ENCODE measurements at places on chromosomes 5 and 9.

DNA sequence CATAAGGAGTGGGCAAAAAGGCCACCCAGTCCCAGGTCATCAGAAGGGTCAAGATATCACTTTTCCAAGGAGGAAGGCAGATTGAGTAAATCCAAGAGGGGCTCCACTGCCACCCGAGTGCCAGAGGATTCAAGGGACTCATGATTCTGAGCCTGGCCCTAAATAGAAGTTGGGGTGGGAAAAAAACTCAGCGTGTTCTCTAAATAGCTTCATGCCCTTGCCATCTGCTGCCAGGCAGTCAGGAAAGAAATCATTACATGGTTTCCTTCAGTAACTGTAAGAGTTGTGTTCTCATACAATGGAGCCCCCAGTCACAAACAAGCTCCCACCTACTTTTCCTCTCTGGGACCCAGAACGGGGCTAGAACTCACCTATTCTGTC lies 37.2 kb downstream of the SAR1B start:
- DNase-seq, result no peak

GRCh38 chr9:16720386-16720785 lies 150.1 kb downstream of the BNC2 start:
- no peak for DNase-seq

DNA sequence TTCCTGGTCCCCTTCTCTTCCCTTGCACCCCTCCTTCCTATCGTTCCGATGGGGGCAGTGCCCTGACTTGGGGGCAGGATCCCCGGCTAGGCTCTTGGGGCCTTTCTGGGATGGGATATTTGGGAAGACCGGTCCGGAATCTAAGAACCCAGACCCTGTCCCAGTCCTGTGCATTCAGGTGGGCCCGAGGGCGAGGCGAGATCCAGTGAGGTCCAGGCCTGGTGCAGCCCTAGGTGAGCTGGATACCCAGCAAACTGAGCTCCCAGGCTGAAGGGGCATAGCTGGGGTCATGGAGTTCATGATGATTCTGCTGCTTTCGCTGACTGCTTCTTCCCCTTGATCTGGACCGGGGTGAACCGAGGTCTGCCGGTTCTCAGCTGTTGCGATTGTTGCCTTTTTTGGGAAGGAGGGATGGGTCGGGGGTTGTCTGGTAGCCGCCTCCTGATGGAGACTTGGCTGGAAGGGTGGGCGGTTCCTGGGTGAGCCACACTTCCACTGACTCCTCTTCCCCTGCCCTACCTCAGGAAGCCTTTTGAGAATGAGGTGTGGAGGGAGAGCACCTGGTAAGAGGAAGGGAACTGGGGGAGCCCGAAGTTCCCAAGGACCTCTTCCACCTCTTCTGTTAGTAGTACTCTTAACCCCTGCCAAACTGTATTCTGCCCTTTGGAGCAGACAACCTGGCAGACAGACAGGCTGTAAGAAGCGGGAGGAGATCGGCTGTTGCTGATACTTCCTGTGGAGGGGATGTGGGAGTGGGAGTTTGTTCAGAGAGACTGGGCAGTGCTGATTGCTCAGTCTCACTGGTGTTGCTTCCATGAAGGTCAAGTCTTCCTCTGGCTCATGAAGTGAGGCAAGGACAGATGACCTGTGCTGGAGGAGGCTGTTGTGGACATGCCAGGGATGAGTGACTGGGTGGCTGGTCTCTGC lies 1.0 kb downstream of the LRRC8A start:
- DNase-seq, result no peak

DNA sequence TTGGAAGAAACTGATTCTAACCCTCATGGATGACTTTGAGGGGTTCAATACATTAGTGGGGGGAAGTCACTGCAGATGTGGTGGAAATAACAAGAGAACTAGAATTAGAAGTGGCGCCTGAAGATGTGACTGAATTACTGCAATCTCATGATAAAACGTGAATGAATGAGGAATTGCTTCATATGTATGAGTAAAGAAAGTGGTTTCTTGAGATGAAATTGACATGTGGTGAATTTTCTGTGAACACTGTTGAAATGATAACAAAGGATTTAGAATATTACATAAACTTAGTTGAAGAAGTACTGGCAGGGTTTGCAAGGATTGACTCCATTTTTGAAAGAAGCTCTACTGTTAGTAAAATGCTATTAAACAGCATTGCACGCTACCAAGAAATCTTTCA lies 113.0 kb downstream of the UGCG start:
- no peak for DNase-seq

GRCh38 chr5:82320966-82321365 lies 42.8 kb upstream of the RPS23 start:
- no peak for DNase-seq

DNA sequence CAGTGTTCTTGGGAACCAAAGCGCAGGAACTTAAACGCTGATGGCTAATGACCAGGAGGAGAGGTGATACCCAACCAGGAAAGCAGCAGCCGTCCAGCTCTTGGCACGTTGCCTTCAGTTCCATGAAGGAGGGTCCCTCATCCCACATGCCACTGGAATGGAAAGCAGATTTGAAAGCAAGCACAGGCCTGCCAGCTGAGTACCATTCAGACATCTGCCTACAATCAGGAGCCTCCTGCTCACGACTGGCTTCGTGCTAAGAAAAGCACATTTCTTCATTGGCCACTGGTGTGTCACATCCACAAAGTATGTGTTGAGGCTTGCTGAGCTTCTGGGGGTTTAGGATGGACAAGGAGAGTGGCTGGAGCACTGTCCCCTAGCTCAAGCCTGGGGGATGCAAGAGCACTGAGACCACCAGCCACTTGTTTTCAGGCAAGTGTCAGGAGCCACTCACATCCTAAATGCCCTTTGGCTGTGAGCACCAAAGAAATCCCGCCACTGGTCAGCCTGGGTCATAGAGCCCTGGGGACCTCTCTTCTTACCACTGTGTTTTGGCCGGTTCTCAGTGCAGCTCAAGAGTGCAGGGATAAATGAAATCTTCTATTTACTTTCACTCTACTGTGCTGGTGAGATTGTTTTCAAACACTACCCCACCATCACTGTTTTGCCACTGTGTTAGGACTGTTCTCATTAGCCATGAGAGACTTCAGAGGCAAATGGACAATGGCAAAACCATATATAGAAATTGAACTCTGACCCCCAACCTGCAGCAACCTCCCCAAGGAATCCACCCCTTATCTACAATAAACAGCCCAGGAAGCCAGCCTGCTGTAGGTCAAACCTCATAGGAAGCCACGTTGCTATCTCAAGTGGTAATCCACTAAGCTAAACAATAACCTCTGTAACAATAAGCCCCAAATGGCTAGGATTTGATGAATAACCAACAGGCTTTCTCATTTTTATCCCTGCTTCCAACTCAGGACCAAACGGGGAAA lies 58.3 kb downstream of the MTX3 start:
- no peak for DNase-seq

- no peak for DNase-seq
These were observed 47.2 kb downstream of the SGTB start for GRCh38 chr5:65674749-65675148.

DNA sequence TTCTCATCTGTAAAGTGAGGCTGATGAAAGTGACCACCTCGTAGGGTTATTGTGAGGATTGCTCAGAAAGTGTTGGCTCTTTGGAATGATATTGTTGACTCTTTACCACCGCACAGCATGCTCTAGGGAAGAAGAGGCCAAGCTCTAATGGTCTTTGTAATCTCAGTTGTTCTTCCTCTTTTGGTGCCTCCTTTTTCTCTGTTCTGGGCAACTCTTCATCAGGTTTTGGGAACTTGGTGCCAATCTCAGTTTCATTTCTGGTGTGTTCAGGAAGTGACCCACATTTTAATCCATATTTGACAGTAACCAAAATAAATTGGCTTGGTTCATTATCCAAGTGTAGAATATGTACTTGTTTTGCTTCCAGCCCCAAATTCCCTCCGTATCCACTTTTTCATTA lies 25.1 kb downstream of the ARHGAP26 start:
- DNase-seq, result no peak

DNA sequence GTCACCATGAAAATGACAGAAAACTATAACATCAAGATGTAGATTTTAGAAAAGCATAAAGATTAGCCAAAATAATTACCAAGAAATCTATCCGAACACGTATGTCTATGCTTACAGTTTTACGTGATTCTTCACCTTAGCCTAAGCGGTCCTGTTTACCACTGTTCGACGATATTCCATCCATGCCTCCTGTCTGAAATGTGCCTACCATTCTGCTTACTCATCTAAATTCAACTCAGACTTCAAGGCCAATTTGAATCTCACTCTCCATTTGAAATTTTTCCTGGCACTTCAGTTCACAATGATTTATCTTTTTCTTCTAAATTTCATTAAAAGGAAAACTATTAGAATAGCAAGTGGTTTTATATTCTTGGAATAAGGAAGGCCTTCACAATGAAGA lies 15.4 kb downstream of the ZDHHC21 start:
- DNase-seq, result no peak

GRCh38 chr5:124157320-124157719 lies 589.1 kb downstream of the ZNF608 start:
- peak; percentile 3 for DNase-seq

GRCh38 chr5:78756858-78757257 lies 108.3 kb upstream of the LHFPL2 start:
- no peak for DNase-seq

- no peak for DNase-seq
These were observed 118.0 kb upstream of the FSTL4 start for GRCh38 chr5:133730346-133730745.

DNA sequence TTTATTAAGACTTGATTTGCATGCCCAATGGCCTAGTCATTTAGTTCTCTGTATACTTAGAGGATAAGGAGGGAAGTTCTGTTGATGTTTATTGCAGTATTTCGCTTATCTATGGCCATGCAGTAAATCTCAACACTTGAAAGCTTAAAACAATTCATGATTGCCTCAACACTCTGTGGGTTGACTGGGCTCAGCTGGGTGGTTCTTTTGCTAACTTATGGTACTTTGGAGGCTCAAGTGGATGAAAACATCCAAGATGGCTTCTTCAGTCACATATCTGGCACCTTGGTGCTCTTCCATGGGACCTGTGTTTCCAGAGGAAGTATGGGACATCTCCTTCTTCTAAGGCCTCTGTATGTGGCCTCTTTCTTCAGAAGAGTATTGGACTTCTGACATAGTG lies 10.3 kb upstream of the ROR2 start:
- no peak for DNase-seq

DNA sequence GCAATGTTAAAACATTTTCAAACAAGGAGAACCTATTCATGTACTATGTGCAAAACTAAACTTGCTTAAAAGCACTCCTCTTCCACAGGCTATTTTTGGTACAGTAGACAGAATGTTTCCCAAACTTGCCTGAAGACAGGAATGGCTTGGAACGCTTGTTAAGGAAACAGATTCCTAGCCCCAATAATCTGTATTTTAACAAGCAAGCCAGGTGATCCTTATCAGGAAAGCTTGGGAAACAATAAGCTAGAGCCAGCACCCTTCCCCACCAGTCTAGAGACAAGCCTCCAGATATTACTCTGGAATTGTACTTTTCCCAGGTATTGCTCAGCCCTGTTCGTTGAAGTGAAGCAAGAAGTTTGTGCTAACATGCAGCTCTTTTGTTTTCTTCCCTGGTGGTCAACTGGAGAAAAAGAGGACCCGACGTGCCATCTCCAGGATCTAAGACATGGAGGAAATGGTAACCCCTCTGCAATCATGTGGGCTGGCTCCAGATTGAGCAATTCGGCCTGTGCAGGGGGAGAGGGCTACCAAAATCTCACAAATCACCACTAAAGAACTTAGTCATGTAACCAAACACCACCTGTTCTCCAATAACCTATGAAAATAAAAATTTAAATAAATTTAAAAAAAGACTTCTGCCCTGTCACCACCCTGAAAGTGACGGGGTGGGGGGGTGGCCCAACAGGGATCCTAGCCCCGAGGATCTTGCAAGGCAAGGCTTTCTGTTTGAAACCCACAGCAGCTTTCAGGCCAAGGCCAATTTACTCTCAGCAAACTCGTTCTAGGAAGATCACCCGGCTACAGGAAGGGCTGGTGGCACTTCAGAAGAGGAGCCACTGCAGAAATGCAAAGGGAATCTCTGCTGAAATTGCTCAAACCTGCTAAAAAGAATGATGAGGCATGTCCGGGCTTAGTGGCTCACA lies 48.6 kb downstream of the SHB start:
- DNase-seq, result no peak

- no peak for DNase-seq
These were observed 58.1 kb upstream of the ABCA1 start for GRCh38 chr9:104986096-104986495.

- no peak for DNase-seq
These were observed 80.8 kb downstream of the NTNG2 start for GRCh38 chr9:132242621-132243155.

DNA sequence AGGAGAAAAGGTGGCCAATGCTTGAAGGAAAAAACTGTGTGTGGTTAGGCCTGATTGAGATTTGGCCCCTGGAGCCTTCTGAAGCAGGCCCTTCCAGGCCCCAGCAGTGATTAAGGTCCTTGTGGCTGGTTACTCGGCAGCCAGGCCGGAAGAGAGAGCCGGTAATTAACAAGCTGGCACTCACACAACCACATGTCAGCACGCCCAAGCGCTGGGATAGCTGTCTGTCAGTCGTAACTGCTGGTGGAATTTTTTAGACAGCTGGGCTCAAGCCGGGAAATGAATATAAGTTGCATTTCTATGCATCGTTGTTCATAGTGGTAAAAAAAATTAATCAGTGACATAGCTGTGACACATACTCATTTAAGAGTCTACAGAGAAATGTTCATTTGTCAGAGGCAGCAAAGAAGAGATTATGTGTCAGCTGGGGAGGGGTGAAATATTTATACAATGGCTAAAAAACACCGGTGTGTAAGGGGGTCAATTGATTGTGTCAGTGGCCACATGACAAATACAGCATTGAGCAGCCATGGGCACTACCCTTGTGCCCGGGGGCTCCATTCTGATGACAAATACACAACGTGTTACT lies 13.7 kb upstream of the ARAP3 start:
- DNase-seq, result no peak

DNA sequence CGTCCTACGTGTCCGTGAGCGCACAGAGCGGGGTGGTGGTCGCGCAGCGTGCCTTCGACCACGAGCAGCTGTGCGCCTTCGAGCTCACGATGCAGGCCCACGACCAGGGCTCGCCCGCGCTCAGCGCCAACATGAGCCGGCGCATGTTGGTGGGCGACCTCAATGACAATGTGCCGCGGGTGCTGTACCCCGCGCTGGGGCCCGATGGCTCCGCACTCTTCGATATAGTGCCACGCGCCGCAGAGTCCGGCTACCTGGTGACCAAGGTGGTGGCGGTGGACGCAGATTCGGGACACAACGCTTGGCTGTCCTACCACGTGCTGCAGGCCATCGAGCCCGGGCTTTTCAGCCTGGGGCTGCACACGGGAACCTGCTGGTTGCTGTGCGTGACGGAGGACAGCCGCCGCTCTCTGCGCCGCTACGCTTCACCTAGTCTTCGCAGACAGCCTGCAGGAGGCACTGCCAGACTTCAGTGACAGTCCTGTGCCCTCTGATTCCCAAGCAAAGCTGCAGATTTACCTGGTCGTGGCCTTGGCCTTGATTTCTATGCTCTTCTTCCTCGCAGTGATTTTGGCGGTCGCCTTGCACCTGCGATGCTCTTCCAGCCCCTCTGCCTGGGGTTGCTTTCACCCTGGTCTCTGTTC lies 2.4 kb upstream of the PCDHGA12 start:
- DNase-seq, result no peak
